ENCODE measurements at places on chromosomes 11 and 22.
A peak's percentile ranks its signal among the peaks of the same experiment; 100 is the strongest.

DNA sequence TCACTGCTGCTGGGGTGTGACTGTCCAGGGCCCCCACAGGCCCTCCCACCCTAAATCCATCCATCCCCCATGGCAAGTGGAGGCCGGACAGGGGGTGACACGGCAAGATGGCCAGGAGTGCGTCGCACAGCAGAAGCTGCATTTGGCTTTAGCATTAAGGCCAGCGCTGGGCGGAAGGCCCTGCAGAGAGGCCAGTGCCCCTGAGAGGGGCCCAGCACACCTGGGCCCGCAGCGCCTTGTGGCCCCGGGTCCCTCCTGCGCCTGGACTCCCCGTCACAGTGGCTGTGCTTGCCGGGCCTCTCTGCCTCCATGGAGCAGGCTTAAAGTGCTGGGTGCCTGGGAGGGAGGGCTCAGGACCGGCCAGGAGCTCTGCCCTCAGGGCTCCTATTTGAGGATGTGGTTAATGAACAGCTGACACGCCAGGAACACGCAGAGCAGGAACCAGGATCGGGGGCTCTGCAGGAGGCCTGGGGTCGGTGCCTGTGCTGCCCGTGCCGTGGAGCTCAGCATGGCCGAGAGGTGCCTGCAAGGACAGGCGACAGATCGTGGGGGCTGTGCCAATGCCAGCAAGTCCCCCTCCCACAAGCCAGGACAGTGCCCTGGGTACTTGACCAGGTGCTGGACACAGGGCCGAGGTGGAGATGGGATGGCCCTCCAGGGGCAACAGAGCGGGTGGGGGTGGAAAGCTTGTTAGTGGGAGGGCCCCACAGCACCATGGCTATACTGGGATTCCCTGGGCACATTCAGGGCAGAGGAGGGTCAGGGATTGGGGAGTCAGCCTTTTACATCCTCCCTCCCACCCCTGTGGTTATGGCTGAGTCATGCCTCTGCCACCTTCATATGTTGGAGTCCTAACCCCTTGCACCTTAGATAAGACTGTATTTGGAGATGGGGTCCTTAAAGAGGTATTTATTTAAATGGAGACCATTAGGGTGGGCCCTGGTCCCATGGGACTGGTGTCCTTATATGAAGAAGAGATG, 30.9 kb upstream of the CARS1 start:
- DNase-seq = no peak

DNA sequence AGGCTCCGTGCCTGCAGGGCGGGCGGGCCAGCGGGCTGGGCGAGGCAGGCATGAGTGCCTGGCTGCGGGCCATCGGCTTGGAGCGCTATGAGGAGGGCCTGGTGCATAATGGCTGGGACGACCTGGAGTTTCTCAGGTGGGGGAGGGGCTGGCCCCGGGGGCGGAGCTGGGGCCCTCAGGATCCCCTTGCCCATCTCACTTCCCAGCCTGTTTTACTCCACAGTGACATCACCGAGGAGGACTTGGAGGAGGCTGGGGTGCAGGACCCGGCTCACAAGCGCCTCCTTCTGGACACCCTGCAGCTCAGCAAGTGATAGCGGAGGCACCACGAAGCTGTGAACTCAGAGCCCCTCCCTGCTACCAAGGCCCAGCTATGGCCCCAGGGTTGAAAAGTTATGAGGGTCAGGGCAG, 5.9 kb downstream of the PHOX2A start:
- no peak for DNase-seq

GRCh38 chr11:279966-280705, 1.9 kb downstream of the NLRP6 start:
- no peak for DNase-seq

GRCh38 chr11:22044126-22044525, 148.8 kb upstream of the ANO5 start:
- no peak for DNase-seq

DNA sequence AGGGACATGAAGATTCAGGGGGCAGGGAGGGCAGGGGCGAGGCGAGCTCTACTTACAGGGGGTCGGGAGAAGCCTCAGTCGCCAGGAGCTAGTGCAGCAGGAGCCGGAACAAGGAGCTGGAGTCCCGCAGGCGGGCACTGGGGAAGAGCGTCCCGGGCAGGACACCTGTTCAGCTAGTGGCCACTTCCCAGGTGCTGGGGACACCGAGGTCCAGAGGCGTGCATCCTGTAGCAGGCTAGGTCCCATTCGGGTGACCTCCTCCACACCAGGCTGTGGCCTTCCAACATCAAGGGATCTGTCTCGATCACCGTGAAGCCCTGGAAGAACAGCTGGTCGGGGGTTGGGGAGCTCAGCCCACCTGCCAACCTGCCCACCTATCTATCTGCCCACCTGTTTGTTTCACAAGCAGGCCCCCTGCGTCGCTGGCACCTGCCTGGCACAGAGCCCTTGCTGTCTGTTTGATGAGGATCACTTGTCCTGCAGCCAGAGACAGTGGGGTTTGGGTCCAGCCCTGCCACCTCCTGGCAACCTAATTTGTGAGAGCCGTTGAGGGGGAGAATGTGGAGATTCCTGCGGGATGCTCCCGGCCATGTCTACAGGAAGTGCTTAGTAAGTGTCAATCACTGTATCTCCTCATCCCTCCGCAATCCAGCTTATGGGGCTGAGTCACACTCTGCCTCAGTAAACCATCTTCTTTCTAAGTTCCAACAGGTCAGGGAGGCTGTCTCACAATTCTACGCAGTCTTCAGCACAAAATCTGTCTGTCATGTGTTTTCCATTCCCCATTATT, 940.9 kb downstream of the BRD1 start:
- no peak for DNase-seq

DNA sequence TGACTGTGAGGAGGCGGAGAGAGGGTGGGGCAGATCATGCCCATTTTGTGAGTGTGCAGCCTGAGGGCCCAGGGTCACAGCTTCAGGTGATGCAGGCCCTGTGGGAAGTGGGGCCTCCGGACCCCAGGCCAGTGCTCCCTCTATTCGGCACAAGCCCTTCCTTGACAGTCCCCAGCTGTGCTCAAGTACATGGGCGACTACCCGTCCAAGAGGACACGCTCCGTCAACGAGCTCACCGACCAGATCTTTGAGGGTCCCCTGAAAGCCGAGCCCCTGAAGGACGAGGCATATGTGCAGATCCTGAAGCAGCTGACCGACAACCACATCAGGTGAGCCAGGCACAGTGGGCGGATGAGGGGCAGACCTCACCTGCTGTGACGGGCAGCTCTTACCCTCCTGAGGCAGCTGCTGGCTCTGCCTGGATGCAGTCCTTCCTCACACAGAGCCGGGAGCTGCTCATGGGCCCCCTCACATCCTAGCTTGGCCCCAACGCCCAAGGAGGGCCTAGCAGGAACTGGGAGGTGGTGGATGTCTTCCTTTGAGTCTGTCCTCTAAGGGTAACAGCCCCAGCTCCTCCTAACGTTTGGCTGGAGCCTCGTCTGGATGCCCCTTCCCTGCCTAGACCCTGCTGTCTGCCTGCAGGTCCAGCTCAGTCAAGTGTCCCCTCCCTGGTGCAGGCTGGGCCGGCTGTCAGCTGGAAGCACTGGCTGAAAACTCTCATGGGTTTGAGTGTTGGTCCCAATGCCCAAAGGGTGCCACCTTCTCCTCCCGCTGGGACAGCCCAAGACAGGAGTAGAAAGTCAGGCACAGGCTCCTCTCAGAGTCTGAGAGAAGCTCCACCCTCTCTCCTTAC, 76.1 kb downstream of the MYO7A start:
- no peak for DNase-seq

DNA sequence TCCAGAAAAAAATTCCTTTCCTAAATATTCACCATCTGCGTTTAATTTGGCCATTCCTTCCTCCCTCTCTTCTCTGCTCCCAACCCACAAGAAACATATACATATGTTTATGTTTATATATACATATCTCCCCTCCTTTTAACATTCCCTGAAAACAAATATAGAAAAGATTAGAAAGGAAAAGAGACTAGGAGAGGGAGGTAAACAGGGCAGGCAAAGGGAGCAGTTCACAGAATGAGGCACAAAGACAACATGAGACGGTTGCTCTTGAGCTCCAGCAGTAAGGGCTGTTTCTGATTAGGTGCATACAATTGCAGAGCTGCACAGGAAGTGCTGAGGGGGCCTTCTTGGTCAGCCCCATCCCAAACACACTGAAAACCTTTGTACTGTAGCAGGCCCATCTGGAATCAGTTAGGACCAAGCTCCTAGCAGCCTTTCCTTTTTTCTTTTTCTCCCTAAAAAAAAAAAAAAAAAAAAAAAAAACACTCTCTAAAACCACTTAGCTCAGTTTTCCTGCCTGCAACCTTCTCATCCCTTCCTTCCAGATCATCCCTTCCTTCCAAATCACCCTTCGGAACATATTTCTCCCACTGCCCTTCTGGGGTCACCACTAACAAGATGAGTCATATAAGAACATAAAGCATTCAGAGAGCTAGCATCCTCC, 57.0 kb downstream of the RBFOX2 start:
- DNase-seq = no peak

- DNase-seq = no peak
Measured at GRCh38 chr22:20441631-20442484, 4.2 kb upstream of the SCARF2 start.

GRCh38 chr22:33380789-33381530, 322.8 kb upstream of the SYN3 start:
- no peak for DNase-seq

- DNase-seq = no peak
Measured at GRCh38 chr22:37206841-37207821, 5.1 kb downstream of the SSTR3 start.

DNA sequence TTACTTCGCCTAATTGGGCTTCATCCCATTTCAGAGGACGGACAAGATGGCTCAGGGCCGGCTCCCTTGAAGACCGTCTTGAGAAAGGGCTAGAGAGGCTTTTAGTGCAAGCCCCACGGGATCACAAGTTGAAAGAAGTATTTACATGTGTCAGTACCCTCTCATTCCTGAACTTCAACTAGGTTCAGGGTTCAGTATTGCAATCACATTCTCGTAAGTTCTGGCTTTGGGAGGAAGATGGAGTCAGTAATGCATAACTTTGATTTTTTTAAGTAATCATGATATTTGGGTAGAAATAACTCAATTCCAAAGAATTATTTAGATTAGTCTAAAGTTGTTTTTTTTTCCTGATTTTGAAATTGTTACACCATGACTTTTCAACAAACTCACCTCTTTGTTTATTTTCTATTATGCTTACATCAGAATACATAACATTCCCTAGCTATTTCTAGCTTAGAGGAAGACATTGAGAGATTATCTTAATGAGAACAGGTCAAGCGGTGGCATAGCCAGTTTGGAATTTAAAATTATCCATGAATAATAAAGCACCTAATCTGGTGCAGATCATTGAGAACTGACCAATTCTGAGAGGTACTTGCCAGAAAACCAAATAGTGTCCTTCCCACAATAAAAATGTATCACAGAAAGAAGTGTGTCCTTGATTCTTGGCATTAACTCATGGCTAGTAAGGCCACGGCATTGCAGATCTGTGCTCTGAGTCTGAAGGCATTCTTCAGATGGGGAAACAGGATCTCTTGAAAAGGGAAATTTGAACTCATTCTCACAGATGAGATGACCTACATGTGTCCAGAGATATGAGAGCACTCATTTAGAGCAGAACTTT, 92.1 kb upstream of the BLID start:
- no peak for DNase-seq

GRCh38 chr11:8832571-8833260, 78.3 kb upstream of the AKIP1 start:
- DNase-seq = no peak

- no peak for DNase-seq
Measured at GRCh38 chr11:80163441-80163840, 722.6 kb upstream of the TENM4 start.

DNA sequence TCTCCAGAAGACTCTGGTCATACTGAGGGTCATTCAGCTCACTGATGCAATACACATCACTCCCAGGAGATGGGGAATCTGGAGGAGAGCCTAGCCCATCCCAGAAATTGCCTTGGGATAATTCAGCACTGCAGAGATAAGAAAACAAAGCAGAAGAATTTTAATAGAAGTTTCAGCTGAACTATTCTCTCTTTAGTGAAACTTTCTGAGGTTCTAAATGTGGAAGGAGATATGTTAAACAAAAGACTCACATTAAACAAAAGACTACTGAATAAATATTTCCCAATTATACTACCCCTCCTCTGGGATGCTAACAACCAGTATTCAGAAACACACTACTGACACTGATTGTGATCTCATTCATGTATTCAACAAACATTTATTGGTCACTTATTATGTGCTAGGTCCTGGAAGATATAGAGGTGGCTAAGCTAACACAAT, 47.8 kb downstream of the C2CD3 start:
- no peak for DNase-seq

GRCh38 chr11:125690006-125690405, 9.4 kb upstream of the ACRV1 start:
- DNase-seq = no peak

DNA sequence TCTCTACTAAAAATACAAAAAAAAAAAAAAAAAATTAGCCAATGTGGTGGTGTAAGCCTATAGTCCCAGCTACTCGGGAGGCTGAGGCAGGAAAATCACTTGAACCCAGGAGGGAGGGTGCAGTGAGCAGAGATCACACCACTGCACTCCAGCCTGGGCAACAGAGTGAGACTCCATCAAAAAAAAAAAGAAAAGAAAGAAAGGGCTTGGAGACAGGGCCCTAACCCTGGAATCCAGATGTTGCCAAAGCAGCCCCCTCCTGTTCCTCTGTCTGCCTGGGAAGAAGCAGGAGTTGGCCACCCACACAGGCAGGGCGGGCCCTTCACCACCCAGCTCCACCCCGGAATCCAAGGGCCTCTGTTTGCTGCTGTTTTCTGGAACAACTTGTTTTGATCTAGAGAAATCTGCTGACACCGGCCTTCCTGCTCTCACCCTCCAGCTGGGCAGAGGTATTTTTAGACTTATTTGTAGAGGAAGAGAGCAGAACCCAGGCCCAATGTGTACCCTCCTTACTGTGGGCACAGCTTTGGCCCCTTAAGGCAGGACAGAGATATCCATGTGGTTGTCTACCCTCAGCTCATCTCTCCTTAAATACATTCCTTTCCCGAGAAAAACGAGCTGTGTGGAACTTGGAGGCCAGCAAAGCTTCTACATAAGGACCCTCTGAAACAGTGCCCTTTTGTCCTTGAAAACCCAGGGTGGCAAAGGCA, 2.7 kb upstream of the NEAT1 start:
- peak; percentile 54 for DNase-seq

DNA sequence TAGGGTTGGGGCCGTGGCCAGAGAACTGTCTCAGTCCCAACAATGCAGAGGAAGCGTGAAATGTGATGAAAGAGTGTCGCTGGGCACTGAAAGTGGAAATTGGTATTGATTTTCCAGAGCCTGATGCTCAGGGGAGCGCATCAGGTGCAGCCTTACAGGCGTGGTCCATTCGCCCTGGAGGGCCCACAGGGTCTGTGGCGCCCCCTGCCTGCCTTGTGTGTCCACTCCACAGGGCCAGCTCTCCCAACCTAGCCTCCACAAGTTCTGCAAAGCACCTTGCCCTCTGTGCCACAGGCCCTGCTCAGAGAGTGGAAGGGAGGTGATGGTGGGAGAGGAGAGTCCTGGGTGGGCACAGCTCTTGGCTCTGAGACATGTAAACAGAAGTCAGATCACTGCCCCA, 54.9 kb upstream of the LMO1 start:
- DNase-seq = no peak

- DNase-seq = no peak
Measured at GRCh38 chr22:23268139-23268712, 87.9 kb downstream of the BCR start.

- DNase-seq = no peak
Measured at GRCh38 chr11:22512457-22512856, 113.2 kb downstream of the FANCF start.

- DNase-seq = peak; percentile 43
Measured at GRCh38 chr11:133928628-133929059, 28.1 kb downstream of the IGSF9B start.

All from T-helper 22 cell (primary cell).